ENCODE measurements at places on chromosomes 4 and X.

GRCh38 chr4:161320377-161320776 is 843.4 kb downstream of the FSTL5 start:
- no peak for DNase-seq

- DNase-seq: no peak
Measured at GRCh38 chr4:119739796-119740195, 111.2 kb upstream of the PDE5A start.

- no peak for DNase-seq
Measured at GRCh38 chr4:2062808-2063524, 3.8 kb downstream of the NAT8L start.

- no peak for DNase-seq
Measured at GRCh38 chr4:165207016-165207430, 338 bp upstream of the KLHL2 start.

- DNase-seq: no peak
Measured at GRCh38 chr4:152118819-152119553, 358.2 kb upstream of the GATB start.

DNA sequence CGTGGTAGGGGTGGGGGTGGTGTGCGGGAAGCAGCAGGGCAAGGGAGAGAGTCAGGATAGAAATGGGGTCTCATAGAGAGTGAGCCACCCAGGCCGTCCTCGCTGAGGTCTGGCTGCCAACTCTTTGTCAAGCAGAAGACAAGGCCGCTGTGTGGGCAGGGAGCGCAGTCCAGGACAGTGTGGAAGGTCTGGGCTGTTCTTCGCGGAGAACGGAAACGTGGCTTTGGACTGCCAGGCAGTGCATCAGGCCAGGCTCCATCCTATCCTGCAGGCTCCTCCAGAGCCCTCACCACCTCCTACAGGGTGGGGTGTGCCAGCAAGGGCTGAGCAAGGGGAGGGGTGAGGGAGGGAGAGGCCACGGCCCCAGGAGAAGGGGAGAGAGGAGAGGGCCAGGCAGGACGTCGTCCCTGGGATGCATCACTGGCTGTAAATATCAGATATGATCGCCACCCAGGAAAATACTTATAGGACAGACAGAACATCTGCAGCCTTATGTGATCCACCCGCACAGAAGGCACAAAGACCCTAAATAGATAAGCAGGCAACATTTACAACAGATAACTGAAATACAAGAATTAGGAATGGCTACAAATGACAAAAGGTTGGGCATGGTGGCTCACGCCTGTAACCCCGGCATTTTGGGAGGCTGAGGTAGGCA is 85.3 kb downstream of the ABLIM2 start:
- DNase-seq: no peak

DNA sequence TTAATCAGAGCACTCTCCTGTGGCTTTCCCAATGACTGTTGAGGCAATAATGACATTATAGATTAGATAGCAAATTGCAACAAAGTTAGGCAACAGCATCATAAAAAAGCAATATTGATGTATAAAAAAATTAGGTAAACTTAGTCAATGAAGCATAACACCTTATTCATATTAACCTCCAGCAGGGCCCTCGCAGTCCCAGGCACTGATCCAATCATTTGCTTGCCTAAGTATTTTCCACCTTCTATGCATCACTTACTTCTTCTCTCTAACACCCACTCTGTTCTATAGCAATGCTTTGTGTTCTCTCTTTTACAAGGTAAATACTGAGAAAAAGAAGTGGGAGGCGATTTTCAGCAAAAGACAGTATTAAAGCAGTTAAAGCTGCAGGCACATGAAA is 833.5 kb upstream of the ADGRL3 start:
- no peak for DNase-seq

- no peak for DNase-seq
Measured at GRCh38 chr4:109251396-109251795, 51.1 kb downstream of the COL25A1 start.

- no peak for DNase-seq
Measured at GRCh38 chr4:55524844-55525571, 21.7 kb downstream of the CLOCK start.

- no peak for DNase-seq
Measured at GRCh38 chrX:78455901-78456300, 128.5 kb upstream of the CYSLTR1 start.

DNA sequence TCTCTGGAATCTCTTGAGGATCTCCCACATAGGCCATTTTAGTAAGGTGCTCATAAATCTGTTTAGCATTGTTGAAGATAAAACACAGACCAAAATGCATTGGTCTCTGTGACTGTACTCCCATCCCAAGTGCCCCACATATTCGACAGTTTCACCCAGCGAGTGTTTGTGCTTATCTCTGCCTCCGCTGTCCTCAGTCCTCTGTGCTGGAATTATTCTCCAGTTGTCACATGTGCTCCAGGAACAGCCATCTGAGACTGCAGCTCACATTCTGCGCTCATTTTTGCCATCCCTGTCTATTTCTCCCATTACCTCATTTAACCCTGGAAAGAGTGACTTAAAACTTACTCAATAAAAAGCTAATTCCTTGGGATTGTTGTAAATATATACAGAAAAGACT is 27.6 kb upstream of the DCHS2 start:
- no peak for DNase-seq

DNA sequence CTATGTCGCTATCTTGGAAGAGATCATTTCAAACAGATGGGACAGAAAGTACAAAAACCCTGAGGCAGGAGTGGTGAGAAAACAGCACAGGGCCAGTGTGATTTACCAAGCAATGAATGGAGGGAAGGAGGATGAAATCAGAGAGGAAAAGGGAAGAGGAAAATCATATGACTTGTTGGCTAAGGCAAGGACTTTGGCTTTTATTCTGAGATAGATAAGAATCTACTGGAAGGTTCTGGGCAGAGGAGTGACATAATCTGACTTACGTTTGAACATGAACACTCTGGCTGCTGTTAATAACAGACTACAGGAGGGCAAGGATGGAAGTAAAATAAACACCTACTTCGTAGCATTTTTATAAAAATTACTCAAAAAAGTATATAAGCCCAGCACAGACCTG is 207.8 kb upstream of the SLC7A11 start:
- no peak for DNase-seq

GRCh38 chr4:107243141-107243781 is 207.1 kb upstream of the DKK2 start:
- DNase-seq: no peak

DNA sequence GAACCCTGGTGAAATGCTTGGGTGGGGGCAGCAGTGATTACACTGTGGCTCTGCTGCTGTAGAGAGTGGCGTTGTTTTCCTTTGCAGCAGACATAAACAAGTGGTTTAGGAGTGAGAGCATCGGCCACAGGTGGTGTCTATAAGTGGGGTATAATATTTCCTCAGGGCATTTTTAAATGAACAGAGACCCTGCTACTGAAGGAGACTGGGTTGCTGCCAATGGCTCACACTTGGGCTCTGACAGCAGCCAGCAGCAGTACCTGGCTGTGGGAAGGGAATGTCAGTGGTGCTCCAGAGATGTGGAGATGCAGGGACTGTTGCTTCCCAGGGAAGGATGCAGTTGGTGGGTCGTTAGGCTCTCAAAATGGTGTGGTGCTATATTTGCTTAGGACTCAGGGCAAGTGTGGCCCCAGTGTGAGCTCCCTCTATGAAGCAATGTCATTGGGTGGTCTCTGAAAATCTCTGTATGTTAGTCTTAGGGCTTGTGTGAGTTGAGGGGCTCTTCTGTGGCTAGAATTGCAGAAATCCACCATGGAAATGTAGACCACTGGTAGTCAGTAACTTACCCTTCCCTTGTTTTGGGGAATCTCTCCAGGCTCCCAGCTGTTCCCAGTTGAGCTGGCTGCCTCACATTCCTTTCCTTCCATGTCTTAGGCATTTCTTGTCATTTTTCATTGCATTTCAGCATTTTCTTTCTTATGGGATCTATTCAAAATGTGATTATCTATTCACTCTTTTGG is 1023.0 kb upstream of the GRID2 start:
- no peak for DNase-seq

DNA sequence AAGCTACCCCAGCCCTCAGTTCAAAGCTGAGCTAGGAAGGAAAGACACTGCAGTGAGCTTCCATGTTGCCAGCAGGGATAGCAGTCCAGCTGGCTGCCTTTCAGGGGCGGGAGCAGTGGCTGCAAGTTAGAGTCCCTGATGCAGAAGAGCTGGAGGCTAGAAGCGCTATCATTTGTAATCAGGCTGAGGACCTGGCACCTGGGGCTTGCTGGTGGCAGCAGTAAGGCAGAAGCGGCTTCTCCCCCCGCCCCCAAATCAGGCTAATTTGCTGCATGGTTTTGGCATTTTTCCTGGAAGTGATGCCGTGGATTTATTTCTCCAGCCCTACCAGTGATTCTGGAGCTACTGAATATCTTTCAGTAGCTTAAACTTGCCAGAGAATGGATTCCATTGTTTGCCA is 203.3 kb downstream of the CLCN4 start:
- no peak for DNase-seq

- no peak for DNase-seq
Measured at GRCh38 chr4:82569727-82570126, 7.9 kb upstream of the TMEM150C start.

- no peak for DNase-seq
Measured at GRCh38 chrX:130028196-130028595, 45.8 kb downstream of the BCORL1 start.

DNA sequence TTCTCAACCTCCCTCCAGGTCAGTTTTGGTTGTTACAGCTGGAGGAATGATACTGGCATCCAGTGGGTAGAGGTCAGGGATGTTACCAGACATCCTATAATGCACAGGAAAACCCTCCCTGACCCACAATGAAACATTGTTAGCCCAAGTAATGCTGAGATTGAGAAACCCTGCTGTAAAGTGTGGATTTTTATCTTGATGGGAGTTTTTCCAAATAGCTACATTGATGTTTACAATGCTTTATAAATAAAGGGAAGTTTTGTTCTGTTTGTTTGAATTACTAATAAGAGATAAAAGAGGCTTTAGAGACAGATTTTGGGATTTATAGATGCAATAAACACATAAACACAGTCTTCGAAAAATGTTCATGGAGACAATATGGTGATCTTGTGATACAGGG is 194.0 kb upstream of the NUDT6 start:
- DNase-seq: no peak

DNA sequence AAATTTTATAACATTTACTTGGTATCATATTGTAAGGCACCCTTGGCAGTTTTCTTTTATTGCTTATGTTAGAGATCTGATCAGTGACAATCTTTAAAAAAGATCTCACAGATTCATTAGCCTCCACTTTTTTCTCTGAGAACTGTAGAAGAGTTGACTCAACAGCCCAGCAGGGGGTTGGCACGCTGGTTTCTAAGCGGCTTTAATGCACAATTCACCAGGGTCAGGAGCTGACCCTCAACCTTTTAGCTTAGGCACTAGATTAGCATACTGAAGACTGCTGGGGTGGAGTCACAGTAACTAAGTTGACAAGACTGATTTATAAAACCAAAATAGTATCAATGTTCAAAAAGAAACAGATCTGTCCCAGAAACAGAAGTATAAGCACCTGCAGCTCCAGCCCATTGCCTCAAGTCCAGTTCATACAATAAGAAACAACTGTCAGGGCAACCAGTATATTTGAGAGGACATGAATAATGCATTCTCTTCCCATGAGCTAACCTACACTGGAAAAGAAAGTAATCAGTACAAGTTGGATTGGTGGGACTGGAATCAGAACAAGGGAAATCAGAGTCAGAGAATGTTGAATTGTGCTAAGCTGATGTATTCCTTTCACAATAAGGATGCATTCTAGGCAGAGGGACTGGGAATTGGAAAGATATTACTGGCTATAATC is 77.6 kb downstream of the PDE5A start:
- DNase-seq: no peak

GRCh38 chr4:80073473-80074008 is 512 bp upstream of the ANTXR2 start:
- DNase-seq: no peak

- no peak for DNase-seq
Measured at GRCh38 chr4:146275370-146275769, 61.0 kb downstream of the REELD1 start.

DNA sequence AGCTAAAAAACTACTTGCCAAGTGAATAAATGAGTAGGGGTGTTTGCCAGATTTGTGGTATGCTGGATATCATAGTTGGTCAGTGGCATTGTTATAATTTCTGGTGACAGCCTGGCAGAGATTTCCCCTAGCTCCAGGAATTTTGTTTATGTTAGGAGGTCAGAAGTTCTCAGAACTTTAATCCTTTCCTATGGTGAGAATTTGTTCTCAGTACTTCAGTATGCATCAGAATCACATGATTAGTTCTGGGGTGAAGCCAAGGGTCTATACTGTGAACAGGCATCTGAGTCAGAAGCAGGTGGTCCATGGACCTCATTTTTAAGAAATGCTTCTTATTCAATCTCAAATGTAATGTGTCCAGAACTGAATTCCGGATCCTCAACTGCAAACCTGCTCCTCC is 10.5 kb downstream of the RASSF6 start:
- no peak for DNase-seq

GRCh38 chr4:86358257-86358656 is 1.6 kb downstream of the MAPK10 start:
- no peak for DNase-seq

- DNase-seq: no peak
Measured at GRCh38 chr4:71189471-71189870, 149.3 kb upstream of the SLC4A4 start.

- DNase-seq: no peak
Measured at GRCh38 chr4:81030061-81030980, at the start of gene BMP3. TSS of gene BMP3 (plus strand) at chr4:81030708. CDS start at chr4:81031285, 577 bp downstream.

GRCh38 chr4:41967392-41967791 is 14.2 kb upstream of the DCAF4L1 start:
- no peak for DNase-seq

DNA sequence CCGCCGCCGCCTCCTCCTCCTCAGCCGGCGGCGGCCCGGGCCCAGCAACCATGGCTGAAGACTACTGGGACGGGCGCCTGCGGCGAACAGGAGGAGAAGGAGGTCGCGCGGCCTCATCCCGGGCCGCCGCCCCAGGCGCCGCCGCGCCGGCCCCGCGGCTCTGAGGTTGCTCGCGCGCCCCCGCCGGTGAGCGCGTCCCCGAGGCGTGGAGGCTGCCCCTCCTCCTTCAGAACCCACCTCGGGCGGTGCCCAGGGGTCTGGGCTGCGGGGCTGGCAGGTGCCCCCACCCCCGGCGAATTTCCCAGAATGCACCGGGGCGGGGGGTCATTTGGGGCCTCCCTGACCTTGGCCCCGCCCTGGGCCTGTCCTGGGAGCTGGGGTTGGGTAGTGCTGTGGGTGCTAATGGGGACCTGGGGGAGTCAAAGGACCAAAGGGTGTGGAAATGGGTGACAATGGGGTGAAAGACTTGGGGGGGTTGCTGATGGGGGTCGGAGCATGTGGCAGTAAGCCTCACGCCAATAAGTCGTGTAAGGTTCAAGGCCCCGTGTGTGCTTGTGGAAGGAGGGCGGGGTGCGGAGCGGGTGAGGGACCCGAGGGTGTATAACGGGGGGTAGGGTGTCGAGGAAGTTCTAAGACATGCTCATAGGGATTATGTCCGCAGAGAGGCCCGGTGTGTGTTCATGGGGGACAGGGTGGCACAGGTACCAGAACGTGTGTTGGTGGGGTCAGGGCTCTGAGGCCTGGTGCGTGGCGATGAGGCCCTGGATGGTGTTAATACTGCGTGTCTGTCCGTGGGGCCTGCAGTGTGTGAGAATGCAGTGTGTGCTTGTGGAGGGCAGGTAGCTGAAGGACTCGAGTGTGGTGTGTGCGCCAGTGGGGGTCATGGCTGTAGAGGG is 687 bp downstream of the CDK16 start:
- DNase-seq: no peak

GRCh38 chr4:126890994-126891393 is 741.8 kb upstream of the INTU start:
- no peak for DNase-seq

GRCh38 chrX:31217084-31217483 is 145.2 kb upstream of the FTHL17 start:
- DNase-seq: no peak

Measured in cortex of kidney (tissue), 1 donor.